ENCODE measurements at places on chromosomes 3 and 15. TPM values are rescaled to one million over a fixed set of nuclear protein-coding genes. Genes with fewer than 3 reads are reported as not detected.

The FRMD4B gene
- total RNA-seq: 6.0 TPM

The P2RY14 gene
- total RNA-seq: not detected

The BTLA gene
- not detected for total RNA-seq

The ROBO1 gene
- total RNA-seq: 0.46 TPM

The RSL24D1 gene
- total RNA-seq: 115 TPM

The C3orf62 gene
- not detected for total RNA-seq

The SLC26A6 gene
- total RNA-seq: 14.8 TPM

The TMEM44 gene
- total RNA-seq: 4.0 TPM

The CCR3 gene
- not detected for total RNA-seq

The GATM gene
- 22.0 TPM for total RNA-seq

DNA sequence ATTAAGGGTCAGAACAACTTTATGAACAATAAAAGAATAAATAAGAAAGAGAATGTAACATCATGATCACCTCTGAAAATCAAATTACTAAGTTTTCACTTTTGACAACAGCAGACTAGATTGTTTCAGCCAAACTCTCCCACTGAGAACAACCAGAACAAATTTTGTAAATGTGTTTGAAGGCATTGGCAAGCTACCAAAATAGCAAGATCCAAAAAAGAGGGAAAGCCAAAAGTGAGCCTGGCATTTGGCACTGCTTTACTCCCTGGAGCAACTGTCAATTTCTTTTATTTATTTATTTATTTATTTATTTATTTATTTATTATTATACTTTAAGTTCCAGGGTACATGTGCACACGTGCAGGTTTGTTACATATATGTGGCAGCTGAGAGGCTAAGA is 67.2 kb downstream of the CFAP44 start:
- no peak for DNase-seq

GRCh38 chr15:32718227-32718820 is 520 bp downstream of the GREM1 start:
- DNase-seq: no peak

- DNase-seq: peak; percentile 67
Observed at GRCh38 chr3:101861789-101862415, 12.6 kb downstream of the NFKBIZ start.

DNA sequence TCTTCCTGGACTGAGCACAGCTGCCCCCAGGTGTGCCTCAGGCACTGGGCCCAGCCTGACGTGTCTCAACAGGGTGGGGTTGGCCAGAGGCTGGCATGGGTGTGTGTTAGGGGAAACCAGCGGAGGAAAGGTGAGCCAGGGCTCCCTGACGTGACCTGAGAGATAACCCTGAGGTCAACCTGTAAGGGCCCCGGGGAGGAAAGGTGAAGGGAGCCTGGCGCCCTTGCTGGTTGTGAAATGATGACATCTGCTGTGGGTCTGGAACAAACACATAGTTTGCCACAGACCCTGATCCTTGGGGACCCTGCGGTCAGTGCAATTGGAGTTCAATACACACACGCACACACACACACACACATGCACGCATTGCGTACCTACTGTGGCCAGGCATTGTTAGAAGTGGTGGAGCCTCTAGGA is 100.2 kb upstream of the TLE3 start:
- DNase-seq: no peak

DNA sequence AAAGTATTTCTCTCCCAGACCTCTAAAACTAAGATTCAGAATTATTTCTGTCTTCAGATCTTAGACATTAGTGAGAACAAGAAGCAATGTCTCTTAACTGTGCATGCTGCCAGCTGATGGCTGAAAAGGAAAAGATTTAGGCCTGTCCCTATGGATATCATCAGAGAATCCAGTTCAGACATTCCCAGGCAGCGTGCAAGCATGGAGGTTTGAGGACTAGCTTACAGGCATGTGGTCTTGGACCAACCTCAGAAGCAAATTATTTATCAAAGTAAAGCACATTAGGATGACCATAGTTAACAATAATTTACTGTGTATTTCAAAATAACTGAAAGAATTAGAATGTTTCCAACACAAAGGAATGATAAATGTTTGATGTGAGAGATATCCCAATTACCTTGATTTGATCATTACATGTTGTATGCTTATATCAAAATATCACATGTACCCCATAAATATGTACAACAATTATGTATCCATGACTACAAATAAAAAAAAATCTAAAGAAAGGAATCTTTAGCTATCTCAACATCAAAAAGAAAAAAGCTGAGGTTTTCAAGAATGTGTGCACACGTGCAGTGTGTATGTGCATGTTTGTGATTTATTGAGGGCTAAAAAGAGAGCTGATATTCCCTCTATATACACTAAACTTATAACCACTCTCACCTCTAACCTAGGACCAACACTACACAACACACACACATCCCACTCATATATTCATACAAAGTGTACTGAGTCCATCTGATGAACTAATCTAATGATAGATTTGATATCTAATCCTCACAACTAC is 108.9 kb upstream of the THBS1 start:
- DNase-seq: no peak

DNA sequence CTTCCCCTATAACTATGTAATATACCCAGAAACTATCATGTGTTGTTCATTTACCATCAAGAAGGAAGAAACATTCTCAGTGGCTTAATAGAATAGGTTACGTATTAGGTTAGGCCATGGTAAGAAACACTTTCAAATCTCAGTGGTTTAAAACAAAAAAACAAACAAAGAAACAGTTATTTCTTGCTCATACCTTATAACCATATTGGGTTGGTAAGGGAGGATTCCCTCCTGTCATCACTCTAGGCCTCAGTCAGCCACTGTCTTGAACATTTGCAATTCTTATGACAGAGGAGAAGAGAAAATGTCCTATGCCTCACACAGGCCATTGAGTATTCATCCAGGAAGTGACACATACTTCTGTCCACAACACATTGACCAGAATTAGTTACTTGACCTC is 727.7 kb upstream of the NECTIN3 start:
- DNase-seq: peak; percentile 59

DNA sequence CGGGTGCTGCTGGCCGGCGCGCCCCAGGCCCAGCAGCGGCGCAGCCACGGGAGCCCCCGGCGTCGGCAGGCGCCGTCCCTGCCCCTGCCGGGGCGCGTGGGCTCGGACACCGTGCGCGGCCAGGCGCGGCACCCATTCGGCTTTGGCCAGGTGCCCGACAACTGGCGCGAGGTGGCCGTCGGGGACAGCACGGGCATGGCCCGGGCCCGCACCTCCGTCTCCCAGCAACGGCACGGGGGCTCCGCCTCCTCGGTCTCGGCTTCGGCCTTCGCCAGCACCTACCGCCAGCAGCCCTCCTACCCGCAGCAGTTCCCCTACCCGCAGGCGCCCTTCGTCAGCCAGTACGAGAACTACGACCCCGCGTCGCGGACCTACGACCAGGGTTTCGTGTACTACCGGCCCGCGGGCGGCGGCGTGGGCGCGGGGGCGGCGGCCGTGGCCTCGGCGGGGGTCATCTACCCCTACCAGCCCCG is 777 bp downstream of the LOXL1 start:
- DNase-seq: peak; percentile 52

GRCh38 chr3:49422379-49423248 is at the start of gene AMT:
Gene AMT, minus strand, starts transcription at chr3:49422473. Its CDS starts 23 bp downstream, at chr3:49422450.
- DNase-seq: no peak

- no peak for DNase-seq
Observed at GRCh38 chr15:74828835-74829234, 2.4 kb downstream of the CPLX3 start.

- DNase-seq: peak; percentile 2
Observed at GRCh38 chr3:191136347-191136746, 62.7 kb upstream of the OSTN start.

DNA sequence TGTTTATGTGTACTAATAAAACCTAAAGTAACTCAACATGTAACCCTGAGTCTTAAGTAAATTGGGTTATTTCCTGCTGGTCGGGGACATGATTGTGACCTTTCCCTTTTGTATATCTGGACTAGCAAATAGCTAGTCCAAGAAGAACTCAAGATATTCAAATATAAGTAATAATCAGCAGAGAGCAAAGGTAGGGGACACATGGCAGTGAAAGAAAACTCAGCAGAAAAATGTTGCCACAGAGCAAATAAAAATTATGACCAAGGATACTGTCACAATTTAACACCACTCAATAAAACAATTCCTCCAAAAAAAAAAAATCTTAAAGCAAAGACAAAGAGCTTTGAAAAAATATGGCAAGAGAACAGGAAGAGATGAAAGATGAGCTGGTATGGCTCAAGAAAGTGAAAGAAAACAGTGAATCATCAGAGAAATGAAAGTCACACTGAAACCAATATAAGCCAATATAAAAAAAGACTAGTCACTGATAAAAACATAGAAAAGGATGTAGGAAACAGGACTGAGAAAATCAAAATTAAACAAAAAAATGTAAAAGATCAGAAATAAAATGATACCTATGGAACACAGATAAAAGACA is 43.4 kb downstream of the HLTF start:
- no peak for DNase-seq

DNA sequence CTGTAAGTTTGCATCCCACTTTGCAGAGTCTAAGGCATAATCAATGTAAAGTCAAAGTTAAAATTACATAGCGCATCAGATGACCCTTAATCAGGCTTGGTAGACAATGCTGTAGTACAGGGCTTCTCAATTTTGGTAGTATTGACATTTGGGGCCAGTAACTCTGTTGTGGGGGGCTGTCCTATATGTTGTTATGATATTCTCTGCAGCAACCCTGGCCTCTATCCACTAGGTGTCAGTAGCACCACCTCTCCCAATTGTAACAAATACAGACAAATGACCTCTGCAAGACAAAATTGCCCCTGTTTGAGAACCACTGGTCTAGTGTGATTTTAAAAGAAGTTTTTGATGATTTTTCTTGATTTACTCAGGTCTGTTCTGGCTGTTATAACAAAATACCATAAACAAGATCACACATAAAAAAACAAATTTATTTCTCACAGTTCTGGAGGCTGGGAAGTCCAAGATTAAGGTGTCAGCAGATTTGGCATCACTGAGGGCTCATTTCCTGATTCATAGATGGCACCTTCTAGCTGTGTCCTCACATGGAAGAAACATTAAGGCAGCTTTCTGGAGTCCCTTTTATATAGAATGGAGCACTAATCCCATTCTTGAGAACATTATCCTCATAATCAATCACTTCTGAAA is 37.6 kb upstream of the SLC9A9 start:
- peak; percentile 26 for DNase-seq

GRCh38 chr15:62922514-62922913 is 120.0 kb upstream of the TPM1 start:
- DNase-seq: no peak

DNA sequence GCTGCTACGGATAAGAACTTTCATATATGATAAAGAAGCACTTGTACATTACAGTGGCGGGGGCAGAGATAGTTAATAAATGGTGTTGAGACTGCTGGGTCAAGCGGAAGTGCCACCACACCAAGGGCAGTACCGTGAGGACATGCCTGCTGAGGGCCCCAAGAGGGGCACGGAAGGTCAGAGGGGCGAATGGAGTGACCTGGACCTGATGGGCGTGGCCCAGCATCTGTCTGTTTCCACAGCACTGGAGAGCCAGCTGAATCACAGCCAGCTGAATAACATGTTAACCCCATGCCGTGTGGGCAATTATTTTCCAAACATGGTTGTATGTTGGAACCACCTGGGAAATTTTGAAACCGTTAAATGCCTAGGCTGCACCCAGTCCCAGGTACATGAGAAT is 37.2 kb downstream of the ANKDD1A start:
- no peak for DNase-seq

GRCh38 chr3:69090021-69090420 is 5.3 kb downstream of the ARL6IP5 start:
- DNase-seq: peak; percentile 38

GRCh38 chr15:34620142-34620541 is 36.7 kb upstream of the GOLGA8B start:
- DNase-seq: no peak

GRCh38 chr15:48384616-48385015 is 53.4 kb downstream of the DUT start:
- no peak for DNase-seq

- DNase-seq: no peak
Observed at GRCh38 chr15:31133890-31134289, 32.4 kb upstream of the TRPM1 start.

DNA sequence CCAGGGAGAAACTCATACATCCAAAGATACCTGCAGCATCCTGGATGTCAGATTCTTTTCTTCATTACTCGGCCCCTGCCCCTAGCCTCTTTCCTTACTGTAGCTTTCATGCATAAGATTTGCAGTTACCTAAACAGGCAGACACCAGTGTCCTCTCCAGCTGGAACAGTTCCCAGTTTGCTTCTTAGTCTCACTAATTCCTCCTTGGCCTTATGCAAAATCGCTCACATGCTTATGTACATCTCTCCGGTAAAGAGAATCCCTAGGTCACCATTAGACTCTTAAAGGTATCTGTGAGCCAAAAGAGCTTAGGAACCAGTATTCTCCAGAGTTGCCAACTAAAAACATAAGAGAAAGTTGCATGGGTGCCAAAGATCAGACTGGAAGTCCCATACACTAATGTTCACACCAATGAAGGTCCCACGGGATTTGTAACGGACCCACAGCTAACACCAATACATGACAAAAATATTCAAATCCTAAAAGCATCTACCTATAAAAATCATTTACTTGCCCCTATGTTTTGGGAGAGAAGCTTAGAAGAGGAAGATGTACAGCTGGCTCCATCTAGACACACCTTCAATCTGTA is 66.6 kb downstream of the CBLB start:
- DNase-seq: no peak

DNA sequence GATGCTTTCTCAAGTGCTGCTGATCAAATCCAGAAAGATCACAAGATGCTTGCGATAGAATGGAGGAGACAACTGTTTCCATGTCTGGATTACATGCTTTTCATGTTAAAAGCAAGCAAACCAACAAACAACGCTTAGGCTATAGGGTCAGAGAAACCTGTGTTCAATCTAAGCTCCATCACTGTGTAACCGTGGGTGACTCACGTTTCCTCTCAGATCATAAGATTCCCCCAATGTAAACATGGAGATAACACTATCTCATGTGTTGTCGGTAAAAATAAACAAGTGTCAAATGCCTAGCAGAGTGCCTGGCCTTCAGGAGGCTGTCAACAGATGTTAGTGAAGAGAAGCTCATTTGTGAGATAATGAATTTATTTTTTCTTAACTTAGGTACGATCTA is 907.8 kb downstream of the NTRK3 start:
- DNase-seq: no peak

- no peak for DNase-seq
Observed at GRCh38 chr15:42182961-42183360, 25.1 kb downstream of the VPS39 start.

DNA sequence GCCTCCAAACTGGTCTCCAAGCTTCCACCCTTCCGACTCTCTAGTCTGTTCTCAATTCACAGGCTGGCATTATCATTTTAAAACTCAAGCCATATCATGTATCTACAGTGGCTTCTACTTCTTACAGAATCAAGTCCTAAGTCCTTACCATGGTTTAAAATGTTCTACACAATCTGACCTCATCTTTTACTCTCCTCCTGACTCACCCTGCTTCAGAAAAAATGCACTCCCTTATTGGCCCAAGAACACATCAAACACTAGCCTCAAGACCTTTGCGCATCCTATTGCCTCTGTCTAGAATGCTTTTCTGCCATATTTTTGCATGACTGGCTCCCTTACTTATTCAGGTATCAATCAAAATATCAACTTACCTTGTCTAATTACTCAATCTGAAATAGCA is 11.0 kb downstream of the MRPL3 start:
- DNase-seq: no peak

GRCh38 chr3:60575718-60576272 is 675.5 kb downstream of the FHIT start:
- DNase-seq: no peak

GRCh38 chr15:73328981-73329380 is 39.8 kb downstream of the HCN4 start:
- DNase-seq: no peak

Data from Caki2 (cell line).